ENCODE measurements at places on chromosomes 16 and 17. TPM values are rescaled to one million over a fixed set of nuclear protein-coding genes. Genes with fewer than 3 reads are reported as not detected.

GRCh38 chr16:79307214-79307613, 293.3 kb downstream of the MAF start:
- no peak for ATAC-seq

- ATAC-seq = no peak
Measured at GRCh38 chr17:51638971-51639370, 378.6 kb downstream of the UTP18 start.

DNA sequence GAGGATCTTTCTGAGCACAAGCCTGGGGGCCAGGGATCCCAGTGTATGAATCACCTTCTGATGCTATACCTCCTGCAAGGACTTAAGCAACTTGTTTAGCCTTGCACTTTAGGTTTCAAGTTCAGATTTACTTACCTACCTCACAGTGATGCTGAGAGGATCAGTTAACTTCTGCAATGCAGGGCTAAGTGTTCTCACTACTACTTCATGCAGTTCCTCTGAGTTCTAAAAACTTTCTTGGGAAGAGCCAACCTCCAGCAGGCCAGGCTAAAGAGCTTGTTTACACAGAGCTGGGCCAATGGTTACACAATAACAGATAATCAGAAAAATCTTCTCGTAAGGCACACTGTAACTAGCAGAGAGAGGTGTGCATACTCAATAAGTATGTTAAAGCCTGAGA, 13.0 kb downstream of the VEZF1 start:
- no peak for ATAC-seq

DNA sequence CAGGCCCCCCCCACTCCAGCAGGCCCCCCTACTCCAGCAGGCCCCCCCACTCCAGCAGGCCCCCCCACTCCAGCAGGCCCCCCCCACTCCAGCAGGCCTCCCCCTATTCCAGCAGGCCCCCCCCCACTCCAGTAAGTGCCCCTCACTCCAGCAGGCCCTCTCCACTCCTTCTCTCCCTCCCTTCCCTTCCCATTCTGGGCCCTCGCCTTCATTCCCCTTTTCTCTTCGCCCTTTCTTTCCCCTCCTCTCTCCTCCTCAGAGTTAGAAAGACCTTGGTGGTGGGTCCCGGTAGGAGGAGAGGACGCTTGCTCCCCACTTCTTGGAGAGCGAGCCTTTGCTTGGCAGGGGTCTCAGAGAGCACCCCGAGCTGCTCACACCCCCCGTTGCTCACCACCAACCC, 177.0 kb upstream of the TNRC6C start:
- ATAC-seq = no peak

DNA sequence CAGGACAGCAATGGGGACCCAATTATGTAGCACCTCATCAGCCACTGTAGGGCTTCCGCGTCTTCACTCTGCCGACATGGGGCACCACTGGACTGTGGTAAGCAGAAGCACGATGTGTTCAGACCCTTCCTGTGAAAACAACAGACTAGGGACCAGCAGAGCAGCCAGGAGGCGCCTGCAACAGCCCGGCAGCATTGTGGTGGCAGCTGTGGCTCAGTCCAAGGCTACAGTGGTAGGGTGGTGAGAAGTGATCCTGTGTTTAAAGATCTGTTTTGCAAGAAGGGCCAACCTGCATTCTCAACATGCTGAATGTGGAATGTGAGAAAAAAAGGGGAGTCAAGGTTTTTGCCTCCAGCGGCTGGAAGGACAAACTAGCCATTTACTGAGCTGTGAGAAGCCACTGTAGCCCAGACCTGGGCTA, 80.8 kb downstream of the GAS7 start:
- ATAC-seq = no peak

- ATAC-seq = no peak
Measured at GRCh38 chr17:63917646-63918045, 993 bp downstream of the GH1 start.

DNA sequence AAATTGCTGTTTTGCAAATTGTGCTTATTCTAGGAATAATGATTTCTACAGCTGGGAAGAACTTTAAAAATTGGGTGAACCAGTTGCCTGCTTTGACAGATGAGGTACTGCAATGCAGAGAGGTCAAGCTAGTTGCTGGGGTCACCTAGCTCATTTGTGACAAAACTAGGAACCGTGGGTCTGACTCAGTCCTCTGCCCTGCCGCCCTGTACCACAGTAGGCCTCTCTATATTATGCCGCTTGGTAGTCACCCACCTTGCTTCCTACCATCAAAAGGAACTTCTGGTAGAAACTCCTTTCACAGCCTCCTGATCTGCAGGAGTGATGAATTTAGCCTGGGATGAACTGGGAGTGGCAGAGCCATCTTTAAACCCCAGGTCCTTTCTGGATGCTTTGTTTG, 105.7 kb downstream of the PITPNC1 start:
- ATAC-seq = no peak

- no peak for ATAC-seq
Measured at GRCh38 chr17:6753546-6753945, 2.3 kb upstream of the XAF1 start.

DNA sequence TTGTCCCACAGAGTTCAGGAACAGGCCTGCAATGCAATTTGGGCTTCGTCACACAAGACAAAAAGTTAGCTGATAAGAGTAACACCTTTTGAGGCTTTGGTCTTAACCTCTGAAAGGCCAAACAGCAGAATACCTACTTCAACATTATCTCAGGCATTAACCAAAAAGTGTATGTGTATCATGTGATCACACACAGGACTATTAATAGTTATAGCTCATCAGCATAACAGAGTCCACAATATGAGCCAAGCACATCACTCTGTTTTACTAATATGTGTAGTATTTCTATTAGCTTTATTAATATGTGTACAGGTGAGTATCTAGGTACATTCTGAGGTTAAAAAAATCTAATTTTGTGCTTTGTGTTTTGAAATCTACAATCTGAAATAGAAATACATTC, 30.8 kb downstream of the MYO1D start:
- ATAC-seq = no peak

MGAT5B gene
- 2.1 TPM for total RNA-seq

LITAFD gene
- total RNA-seq = not detected

OR3A3 gene
- total RNA-seq = not detected

KRTAP1-5 gene
- total RNA-seq = not detected

Measured in motor neuron (in vitro differentiated cells).